GM04504 (cell line): ENCODE measurements at places on chromosomes 5 and 9.

- no peak for DNase-seq
These were observed 8.5 kb downstream of the NOP16 start for GRCh38 chr5:176379881-176380280.

GRCh38 chr5:44332285-44332971, 56.8 kb downstream of the FGF10 start:
- peak; percentile 10 for DNase-seq

DNA sequence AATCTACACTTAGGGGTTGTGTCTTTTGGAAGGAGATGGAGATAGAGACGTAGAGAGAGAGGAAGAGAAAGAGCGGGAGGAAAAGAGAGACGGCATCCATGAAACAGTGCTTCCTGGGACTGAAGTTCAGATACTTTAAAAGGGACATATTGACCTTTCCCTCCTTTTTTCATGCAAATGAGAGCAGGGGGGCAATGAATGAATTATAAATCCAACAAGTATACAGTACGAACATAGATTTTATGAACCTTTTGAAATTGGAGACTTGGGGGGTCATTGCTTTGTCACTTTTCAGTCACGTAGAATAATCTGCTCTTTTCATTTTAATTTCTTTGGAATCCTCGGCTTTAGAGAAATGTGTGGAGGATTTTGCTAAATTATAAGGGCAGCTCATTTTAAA, 364.2 kb downstream of the MAT2B start:
- no peak for DNase-seq

DNA sequence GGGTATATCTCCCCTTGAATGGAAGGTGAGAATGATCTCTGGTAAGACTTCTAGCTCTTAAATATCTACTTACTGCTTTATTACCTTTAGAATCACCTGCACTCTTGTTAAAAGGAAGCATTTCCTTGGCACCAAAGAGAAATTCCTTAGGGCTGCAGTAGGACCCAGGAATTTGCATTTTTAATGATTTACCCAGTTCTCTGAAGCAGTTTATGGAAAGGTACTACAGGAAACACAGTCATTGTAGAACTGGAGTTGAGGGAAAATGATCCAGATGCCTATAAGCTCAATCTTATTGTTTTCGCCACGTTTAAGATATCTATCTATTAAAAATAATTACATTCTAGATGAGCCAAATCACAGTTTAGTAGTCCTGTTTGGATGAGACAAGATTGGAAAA, 9.5 kb upstream of the C9 start:
- no peak for DNase-seq

DNA sequence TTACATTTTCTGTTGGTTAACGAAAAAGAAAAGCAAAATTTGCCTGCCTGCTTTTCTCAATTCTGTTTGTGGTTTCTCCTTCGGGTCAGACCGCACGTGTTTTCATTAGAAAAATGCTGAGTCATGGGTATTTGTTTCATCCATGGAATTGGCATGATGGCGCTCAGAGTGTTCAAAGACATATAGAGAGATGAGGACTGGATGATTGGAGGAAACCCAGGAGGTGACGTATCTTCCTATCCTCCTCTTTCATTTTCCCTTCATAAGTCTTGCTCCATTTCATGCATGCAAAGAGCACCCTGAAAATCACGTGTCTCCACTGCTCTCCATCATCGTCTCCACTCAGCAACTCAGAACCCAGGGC, 353.8 kb upstream of the WWC1 start:
- DNase-seq = no peak

DNA sequence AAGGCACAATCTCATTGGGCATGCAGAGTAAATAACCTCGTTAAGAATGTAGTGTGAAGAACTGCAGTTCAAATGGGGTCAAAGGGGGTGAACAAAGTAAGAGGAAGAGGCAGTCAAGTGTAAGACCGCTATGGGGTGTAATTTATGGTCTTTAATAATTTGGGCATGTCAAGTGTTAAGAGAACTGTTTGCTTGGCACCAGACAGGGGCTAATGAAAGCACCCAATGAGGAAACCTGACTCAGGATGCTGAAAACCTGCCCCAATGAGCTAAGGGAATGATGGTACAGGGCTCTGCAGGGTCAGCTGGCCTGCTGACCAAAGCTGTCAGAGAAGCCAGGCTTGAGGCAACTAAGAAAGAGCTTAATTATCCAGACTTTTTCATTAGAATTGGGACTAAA, 368.1 kb downstream of the DTWD2 start:
- no peak for DNase-seq

GRCh38 chr5:180832638-180833068, 28.4 kb downstream of the ZFP62 start:
- DNase-seq = no peak

- no peak for DNase-seq
These were observed 8.9 kb downstream of the CTNNA1 start for GRCh38 chr5:138762110-138762509.
